Neural crest cell (in vitro differentiated cells): ENCODE measurements at places on chromosomes 11 and 22.

- DNase-seq: no peak
Measured at GRCh38 chr11:69312453-69313404, 18.8 kb downstream of the MYEOV start.

DNA sequence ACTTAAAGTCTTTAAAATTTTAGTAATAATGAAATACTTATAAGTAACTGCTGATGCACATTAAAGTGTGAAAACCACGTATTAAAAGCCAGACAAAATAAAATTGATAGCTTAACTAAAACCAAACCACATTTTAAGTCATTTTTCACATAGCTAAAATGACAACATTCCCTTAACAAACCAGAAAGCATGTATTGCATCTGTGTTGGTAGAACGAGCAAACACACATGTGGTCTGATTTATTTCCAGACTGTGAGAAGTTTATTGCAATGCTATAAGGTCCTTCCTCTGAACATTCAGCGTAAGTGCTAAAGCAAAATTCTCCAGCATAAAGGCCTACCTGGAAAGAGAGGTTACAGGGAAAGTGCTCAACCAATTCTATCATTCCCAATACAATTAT is 57.8 kb downstream of the ARHGAP20 start:
- DNase-seq: no peak

DNA sequence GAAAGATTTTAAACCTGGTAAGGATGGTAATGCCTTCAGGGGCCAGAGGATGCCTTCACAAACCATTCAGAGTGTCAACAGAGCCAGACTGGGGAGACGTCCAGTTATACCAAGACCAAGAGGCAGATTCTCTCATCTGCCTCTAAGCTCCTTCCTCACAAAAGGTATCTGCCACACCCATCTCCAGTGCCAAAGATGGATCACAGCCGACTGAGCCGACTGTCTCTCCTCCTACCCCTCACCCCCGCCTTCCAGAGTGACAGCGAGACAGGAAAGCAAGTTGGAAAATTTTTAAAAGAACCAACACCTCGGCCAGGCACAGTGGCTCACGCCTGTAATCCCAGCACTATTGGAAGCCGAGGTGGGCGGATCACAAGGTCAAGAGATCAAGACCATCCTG is 79.1 kb upstream of the AKIP1 start:
- DNase-seq: no peak

- peak; percentile 58 for DNase-seq
Measured at GRCh38 chr11:4539603-4540219, 5.3 kb upstream of the OR52M1 start.

- no peak for DNase-seq
Measured at GRCh38 chr11:63914896-63915691, 1.9 kb downstream of the RCOR2 start.

- DNase-seq: no peak
Measured at GRCh38 chr11:83502041-83502440, 215.9 kb upstream of the CCDC90B start.

DNA sequence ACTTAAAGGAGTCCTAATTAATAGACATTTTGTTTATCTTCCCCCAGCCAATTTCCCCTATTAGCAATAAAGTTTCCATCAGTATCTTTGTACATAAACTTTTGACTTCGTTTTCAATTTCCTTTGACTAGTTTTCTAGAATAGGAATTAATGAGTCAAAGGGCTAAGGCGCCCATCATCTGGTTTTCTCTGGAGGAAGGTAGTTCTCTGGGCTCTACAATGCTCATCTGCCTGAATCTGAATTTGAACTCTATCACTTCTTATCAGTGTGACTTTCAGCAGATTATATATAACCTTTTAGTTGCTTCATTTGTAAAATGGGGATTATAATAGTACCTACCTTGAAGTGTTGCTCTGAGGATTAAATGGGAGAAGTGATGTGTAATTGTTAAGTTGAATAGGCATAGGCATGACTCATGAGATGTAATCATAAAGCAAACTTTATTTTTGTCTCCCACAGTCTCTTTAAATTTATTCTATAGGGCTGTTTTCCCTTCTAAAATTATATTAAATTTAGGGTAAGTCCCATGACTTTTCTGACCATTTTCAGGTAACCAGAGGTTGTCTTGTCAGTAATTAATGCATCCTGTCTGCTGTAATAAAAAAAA is 5.8 kb upstream of the TUB start:
- DNase-seq: no peak

DNA sequence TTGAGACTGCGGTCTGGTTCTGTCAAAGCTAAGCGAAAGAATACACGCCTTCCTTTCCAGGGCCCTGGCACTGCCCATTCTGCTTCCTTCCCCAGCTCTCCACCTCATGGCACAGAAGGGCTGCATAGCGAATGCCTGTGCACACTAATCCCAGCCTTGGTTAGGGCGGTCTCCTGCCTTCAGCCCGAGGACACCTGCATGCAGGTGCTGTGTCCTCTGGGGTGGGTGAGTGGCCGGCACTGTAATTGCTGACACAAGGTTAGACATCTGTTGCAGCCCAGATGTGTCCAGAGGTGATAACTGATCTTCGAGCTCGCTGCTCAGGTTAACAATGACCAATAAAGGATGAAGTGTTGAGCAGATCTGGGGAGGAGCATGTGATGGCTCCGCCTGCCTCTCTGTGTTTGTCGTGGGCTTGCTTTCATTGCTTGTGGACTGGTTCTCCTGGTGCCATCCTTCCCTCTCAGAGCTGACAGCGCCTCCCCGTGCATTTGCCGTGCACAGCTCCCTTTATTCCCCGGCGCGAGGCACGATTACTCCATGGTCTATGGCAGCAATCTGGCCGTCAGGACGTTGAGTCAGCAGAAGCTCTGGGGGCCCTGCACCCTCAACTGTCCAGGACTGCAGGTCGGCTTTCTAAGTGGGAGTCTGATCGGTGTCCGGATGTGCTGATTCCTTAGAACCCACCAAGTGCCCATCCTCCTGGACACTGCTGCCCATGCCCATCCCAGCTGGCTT is 1088.2 kb downstream of the BRD1 start:
- no peak for DNase-seq

DNA sequence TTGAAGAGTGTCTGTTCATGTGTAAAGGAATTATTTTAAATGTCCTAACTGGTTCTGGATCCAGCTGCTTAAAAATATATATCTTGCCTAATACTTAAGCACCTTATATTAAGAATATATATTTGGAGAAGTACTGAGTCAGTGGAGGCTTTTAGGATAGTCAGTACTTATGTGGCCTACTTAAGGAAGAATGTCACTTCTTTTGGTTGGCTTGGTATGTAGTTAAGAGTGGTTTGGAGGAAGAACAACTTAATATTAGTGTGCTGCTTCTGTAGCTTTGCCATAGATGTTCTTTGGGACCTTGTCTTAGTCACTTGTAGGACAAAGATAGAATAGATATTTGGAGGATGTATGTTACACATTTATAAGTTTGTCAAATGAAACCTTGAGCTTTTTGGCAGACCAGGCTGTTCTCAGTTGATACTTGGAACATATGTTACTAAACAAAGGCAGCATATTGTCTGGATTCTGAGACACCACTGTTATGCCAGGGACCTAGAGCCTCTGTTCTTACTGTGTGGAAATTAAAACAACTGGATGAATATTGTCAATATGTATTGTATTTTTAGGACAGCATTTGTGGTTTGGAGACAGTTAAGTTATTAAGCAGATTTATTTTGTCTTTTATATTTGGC is 4.9 kb downstream of the HIPK3 start:
- no peak for DNase-seq

DNA sequence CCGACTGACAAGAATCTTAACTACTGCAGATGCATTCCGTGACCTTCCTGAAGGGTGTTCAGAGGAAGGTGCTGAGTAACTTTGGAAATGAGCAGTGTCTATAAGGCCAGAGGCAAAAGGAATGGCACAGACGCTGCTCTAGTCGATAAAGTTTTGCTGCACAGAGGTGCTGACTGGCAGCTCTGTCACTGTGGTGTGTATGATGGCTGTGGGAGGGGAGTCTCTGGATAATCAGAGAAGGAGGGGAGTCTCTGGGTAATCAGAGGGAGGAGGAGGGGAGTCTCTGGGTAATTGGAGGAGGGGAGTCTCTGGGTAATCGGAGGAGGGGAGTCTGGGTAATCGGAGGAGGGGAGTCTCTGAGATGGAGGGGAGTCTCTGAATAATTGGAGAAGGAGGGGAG is 18.4 kb downstream of the PTDSS2 start:
- DNase-seq: no peak

DNA sequence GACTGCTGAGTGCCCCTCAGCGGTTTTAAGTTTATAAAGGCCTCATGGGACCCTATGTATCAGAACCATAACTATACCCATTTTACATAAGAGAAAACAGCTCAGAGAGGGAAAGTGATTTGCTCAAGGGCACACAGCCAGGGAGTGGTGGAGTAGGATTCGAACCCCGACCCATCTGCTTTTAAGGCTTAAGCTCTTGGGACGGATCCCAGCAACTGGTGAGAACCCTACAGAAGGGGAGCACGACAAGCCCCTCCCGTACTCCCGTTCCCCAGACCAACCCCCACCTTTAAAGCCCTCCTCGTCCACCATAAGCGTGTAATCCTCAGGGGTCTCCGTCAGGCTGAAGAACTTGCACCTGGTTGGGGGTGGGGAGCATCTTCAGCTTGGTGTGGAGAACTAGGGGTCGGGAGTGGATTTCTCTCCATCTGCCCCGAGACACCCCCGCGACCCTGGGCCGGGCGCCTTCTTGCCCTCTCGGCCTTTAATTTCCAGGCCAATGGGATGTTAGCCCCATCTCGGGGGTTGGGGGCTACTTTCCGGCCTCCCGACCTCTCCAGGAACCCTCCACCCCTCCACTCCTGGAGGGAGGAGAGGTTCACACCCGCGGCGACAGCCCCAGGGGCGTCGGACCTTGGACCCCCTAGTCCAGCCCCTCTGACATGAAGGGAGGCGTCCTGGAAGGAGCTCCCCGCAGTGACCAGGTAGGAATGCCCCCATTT is 725 bp downstream of the CASTOR1 start:
- DNase-seq: no peak

DNA sequence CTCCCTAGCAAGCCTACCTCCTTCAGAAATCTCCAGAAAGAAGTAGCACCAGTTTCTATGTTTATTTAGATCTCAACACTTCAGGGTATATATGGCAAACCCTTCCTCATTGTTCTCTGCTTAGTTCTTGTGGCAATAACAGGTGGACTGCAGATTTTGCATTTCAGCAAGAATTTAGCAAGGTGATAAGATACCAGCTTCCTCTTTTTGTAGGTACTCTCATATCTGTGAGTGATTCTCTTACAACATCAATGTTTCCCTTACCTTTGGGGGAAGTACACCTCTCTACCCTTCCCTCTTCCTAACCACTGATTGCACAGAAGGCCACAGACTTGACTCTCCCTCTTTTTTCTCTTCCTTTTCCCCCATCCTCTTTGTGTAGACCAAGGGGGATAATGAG is 230.9 kb upstream of the SESN3 start:
- DNase-seq: no peak

DNA sequence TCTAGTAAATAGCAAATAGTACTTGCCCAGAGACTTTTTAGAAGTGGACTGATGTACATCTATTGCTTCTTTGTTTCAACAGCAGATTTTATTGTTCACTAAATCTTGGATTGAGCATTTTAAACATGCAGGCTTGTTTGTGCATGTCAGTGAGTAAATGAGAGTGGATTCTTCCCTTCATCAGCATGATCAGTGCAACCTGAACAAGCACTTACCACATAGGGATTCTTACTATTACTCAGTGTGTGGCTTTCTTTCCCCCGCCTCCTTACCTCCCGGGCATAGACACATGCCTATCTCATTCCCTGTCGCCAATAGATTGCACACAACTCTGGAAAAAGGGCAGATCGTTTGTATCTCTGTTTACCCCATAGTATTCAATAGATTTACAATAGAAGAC is 197.5 kb downstream of the C11orf87 start:
- DNase-seq: no peak

GRCh38 chr11:61480261-61480993 is 28.1 kb upstream of the LRRC10B start:
- no peak for DNase-seq

DNA sequence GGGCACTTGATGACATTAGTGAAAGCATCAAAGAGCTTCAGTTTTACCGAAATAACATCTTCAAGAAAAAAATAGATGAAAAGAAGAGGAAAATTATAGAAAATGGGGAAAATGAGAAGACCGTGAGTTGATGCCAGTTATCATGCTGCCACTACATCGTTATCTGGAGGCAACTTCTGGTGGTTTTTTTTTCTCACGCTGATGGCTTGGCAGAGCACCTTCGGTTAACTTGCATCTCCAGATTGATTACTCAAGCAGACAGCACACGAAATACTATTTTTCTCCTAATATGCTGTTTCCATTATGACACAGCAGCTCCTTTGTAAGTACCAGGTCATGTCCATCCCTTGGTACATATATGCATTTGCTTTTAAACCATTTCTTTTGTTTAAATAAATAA is 10.6 kb downstream of the REXO2 start:
- DNase-seq: no peak

DNA sequence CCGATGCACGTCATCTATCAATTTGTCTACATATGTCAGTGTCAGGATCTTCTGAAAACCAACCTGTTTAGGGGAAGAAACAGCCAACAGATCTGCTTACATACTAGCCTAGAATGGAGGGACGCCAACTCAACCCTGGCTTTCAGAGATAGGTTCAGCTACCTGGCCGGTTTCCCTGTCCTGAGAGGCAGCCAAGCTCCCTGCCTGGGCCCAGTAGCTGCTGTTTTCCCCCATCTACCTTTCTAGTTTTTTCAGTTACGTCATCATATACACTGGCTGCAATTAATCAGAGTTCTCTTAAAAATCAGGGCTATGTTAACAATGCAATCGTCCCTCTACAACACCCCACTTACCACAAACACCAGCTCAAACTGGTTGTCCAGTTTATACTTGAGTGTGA is 1.0 kb downstream of the SRPRA start:
- DNase-seq: no peak

GRCh38 chr11:65726660-65727059 is 6.1 kb upstream of the RNASEH2C start:
- DNase-seq: no peak

DNA sequence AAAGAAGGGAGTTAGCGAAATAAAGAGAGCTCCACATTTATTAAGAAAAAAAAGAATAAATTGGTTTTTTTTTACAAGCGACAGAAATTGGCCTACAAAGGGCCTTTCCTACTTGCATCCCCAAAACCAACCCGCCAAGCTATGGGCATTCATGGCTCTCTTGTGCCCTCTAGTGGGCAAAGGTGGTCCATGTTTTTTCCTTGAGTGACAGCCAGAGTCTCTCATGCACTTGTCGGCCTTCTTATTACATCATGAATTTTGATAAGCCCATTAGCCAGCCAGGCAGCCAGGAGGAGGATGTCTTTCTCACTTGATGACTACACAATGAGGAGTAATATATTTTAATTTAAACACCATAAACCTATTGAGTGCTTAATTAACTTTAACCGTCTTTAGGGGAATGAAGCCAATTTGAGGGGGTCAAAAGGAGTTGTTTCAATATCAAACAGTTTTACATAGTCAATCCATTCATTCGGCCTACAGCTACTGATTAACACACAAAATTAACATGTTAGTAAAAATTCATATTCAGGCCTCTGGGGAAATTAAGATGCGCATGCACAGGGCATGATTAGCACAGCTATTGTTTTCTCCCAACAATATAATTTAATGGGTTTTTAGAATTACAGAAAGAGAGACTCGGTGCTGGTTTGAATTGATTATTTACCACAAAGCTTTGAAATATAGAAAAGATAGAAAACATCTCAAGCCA is 85.5 kb downstream of the RCN1 start:
- peak; percentile 95 for DNase-seq
